Kidney (tissue), 22 donors: ENCODE measurements at places on chromosomes 5 and 9. TPM values are rescaled to one million over a fixed set of nuclear protein-coding genes. Genes with fewer than 3 reads are reported as not detected.

Gene PDE6A
- 0.03 TPM for total RNA-seq

Gene MLANA
- not detected for total RNA-seq

DNA sequence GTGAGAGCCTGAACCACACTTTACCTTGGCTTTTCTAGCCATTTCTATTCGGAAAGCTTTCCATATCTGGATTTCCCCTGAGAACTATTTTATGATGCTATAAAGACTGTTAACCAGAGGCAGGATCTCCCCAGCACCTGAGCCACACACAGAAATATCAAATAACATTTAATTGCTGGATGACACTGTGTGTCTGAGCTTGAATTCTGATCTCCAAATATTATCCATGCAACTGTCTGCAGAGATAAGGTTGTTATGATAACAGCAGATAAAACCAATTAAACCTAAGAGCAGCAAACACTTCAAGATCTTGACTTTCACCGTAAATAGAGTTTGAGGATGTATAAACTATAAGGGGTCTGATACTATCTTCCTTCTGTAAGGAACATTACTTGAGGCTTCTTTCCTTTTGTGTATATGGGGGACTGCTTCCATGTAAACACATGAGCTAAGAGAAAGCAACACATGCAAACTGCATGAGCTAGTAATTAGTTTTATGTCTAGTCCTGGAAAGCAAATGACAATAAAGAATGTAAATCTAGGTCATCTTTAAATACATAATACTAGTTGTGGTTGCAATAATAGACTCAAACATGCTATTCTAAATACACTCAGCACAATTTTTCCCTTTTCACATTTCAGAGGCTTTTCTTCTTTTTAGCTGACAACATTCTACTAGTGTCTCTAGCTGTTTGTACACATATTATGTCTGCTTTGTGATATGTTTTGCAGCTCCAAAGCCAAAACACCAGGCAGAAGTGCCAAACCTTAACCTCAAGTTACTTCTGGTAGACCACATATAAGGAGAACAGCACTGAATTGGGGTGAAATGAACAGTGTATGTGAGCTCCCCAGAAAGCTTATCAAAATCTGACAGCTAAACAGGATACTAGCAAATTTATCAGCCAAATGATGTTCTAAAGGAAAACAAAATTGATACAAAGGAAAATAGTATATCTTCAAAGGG, 136.5 kb downstream of the EFNA5 start:
- no peak for DNase-seq

DNA sequence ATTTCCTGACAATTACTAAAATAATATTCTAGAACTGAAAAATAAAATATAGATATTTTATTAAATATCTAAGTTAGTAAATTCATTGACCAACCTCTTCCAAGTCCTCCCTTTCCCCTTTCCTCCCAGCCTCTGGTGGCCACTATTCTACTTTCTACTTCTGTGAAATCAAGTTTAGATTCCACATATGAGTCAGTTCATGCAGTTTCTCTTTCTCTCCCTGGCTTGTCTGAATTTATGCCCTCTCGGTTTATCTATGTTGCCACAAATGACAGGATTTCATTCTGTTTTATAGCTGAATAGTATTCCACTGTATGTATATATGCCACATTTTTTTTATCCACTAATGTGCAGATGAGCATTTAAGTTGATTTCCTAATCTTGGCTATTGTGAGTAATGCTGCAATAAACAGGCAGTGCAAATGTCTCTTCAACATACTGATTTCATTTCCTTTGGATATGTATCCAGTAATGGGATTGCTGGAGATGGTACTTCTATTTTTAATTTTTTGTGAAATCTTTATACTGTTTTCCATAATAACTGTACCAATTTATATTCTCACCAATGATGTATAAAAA, 52.3 kb downstream of the WDR36 start:
- DNase-seq, result no peak

GRCh38 chr5:10768328-10768899, 7.4 kb upstream of the DAP start:
- DNase-seq, result no peak
